ENCODE measurements at places on chromosomes 4 and X. TPM values are rescaled to one million over a fixed set of nuclear protein-coding genes. Genes with fewer than 3 reads are reported as not detected.

GRCh38 chr4:130705023-130705422 is 1609.1 kb downstream of the C4orf33 start:
- DNase-seq: no peak

- DNase-seq: no peak
Measured at GRCh38 chrX:77003956-77004355, 443.2 kb upstream of the FGF16 start.

DNA sequence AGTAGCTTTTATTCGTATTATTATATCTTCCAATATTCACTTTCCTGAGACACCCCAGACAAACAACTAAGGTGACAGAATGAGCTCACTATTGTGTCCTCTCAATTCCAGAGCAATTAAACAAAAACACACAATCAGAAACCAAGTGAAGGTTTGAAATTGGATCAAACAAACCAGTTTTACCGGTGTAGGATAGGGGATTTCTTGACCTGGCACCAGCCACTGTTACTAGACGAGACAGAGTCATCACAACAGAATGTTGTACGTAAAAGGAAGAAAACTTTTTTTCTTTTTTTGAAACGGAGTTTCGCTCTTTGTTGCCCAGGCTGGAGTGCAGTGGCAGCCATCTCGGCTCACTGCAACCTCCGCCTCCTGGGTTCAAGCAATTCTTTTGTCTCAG is 43.7 kb downstream of the LDOC1 start:
- DNase-seq: no peak

DNA sequence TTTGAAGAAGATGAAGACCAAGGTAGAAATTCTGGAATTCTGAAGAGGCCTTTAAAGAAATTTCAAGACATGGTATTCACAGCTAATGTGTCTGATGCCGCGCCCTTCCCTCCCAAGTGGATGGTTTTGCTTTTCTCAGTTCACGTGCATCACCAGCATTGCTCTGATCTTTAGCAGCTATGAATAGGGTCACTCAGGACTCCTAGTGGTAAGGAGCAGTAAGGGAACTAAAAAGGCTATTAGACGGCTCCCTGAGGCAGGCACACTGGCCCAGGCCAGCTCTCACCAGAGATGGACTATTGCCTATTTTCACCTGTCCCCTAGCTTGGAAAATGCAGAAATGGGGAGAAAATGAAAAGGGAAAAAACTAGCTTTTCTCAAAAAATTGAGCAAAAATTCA is 447.5 kb upstream of the RASGEF1B start:
- no peak for DNase-seq

DNA sequence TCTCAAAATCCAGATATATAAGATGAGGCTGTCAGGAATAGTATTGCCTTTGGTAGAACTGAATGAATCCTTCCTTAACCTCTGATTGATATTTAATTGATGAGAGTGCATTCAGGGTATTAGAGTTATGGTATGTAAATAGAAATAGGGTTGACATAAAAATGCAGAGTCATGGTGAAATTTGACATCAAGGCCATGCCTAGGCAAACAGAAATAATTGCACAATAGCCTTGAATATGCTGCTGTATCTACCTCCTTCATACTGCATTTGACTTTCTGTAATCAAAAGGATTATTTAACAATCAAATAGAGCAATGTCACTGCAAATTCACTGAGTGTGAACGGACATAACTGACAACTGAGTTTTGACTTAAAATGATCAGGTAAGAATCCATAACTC is 1316.3 kb downstream of the STIM2 start:
- no peak for DNase-seq

- no peak for DNase-seq
Measured at GRCh38 chrX:128599632-128600031, 547.4 kb upstream of the ACTRT1 start.

DNA sequence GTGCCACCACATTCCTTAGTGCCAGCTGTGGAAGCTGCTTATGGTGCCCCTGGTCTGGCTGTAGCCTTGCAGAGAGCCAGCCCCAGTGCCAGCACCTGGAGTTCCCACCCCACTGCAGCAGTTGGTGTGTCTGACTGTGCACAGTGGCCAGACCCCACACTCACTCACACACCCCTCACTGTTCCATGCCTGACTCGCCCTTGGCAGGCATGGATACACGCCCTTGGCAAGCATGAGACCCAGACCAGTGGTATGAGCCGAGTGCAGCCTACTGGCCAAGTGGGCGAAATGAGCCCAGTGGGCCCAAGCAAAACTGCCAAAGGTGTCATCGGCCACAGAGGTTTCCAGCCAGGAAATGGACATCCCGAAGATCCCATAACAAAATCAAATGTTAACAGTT is 27.4 kb downstream of the NAA11 start:
- DNase-seq: no peak

DNA sequence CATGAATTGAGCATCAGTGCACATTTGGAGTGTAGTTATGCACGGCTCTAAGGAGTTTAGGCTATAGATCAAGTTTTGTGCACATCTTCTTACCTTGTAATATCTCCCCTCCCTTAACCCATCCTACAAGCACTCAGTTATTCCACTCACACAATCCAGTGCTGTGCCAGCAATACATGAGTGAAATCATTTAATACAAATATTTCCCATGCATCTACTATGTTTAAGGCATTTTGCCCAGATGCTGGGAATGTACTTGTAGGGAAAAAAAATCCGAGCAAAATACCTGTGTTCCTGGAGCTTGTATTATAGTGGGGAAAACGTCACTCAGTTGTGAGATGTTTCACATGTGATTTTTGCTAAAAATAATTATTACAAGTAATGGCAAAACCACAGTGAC is 191.6 kb upstream of the LDB2 start:
- DNase-seq: no peak

DNA sequence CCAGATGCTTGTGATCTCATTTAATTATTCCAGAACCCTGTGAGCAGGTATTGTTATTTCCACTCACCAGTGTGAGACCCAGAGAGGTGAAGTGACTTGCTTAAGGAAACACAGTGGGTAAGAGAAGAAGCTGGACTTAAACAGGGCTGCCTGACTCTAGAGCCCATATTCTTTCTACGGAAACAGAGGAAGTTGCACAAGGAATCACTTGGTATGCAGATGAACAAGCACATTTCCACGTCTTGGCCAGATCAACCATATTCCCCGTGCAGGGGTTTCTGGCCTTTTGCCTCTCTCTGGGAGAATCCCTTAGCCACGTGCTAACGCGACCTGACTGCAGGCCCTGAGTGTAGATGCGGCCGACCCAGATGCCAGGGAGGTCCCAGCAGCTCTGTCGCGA is 195.5 kb upstream of the ATP6AP2 start:
- DNase-seq: no peak

DNA sequence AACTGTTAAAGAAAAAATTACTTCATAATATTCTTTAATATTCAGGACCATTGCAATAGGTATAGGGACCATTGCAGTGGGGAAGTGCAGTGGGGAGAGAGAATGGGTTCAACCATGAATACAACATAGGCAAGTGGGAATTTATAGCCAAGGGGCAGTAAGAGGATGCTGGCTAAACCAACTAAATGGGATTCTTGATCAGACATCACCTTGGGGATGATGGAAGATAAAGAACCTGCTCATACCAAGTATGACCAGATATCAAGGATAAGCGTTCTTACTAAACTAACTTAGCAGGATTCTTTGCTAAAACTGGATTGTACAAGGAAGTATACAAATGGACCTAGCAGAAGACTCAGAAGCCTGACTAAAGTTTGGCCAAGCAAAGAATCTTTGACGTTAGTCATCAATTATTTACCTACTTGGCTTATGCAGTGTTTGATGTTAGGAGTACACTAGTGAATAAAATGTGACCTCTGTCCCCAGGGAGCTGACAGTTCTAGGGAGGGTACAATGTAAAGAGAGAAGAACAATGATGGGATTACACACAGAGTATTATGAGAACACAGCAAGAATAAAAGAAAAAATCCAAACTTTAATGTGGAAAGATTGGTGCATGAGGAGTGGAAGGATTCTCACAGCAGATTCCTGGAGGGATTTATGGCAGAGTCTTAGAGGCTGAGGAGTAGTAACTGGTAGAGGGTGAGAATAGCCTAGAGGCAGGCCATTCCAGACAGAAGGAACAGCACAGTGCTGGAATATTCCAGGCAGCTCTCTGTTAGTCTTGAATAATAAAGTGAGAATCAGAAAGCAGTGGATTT is 54.7 kb upstream of the MYOZ2 start:
- no peak for DNase-seq

DNA sequence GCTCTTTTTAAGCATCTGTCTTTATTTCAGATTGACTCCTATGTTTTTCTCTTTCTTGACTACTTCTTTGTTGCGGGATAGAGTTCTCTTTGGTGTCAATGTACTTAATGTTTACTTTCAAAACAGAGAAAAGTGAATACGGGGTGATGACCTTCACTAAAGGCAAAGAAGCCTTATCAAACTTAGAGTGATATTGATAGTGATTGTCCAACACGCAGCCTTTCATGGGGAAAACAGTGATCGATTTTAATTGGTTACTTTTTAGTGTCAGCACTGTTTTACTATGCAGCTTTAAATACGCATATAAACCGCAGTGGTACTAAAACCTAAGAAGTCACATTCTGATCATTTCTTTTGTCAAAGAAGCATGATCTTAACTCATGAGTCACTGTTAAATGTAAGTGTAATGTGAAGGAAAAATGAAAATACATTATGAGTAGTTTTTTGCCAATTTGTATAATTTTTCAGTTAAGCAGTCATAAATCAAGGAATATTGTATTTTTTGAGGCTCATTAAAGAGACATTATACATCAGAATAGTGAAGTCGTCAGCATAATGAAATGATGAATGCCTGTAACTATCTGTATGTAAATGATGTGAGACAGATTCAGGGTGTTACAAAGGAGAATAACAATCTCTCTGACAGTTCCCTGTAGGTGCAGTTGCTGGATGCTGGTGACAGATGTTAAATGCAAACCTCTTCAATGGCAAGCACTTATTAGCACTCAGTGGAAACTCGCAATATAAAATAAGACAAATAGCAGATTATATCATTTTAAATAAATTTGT is 2082.8 kb upstream of the TENM3 start:
- no peak for DNase-seq

GRCh38 chr4:79611026-79611425 is 203.0 kb upstream of the GK2 start:
- no peak for DNase-seq

- peak; percentile 87 for DNase-seq
Measured at GRCh38 chr4:6720202-6720699, 4.3 kb downstream of the BLOC1S4 start.

DNA sequence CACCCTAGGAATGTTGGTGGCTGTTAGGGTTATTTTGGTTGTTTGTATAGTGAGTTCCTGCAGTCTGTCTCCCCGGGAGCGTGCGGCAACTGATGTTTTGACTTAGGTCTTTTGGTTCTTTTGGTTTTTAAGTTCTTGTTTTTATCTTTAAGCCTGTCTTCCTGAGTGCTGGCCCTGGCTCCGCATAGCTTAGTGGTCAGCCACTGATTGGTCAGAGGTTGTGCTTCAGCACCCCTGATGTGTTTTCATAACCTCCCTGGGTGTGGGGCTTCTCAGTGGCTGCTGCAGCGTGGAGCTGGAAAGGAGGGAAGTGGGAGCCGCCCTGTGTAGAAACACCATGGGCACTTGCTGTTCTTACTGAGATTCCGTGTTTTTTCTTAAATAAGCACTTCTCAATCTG is 5.1 kb downstream of the PIGG start:
- DNase-seq: no peak

DNA sequence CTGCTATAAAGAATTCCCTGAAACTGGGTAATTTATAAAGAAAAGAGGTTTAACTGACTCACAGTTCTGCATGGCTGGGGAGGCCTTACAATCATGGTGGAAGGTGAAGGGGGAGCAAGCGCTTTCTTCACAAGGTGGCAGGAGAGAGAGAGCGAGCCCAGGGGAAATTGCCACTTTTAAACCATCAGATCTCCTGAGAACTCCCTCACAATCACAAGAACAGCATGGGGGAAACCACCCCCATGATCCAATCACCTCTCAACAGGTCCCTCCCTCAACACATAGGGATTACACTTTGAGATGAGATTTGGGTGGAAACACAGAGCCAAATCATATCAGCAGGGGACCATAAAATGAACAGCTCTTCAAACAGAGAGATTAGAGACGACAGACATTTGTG is 198.6 kb downstream of the MAGEB5 start:
- no peak for DNase-seq

DNA sequence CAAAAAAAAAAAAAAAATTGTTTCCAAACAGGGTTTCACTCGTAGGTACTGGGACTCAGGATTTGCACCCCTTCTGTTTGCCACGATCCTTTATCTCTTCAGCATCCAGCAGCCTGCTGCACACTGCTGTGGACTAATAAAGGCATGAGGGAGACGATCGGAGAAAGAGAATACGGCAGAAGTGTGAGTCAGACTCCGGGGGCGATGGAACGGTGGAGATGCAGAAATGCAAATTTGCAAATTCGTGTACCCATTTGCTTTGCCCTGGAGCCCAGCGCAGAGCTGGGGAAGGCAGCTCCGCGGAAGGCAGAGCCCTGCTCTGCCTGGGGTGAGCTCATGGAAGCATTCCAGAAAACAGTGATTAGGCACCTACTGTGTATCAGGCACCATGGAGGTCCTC is 270.3 kb downstream of the ASMT start:
- no peak for DNase-seq

- DNase-seq: no peak
Measured at GRCh38 chr4:1357356-1358248, 10.6 kb downstream of the UVSSA start.

DNA sequence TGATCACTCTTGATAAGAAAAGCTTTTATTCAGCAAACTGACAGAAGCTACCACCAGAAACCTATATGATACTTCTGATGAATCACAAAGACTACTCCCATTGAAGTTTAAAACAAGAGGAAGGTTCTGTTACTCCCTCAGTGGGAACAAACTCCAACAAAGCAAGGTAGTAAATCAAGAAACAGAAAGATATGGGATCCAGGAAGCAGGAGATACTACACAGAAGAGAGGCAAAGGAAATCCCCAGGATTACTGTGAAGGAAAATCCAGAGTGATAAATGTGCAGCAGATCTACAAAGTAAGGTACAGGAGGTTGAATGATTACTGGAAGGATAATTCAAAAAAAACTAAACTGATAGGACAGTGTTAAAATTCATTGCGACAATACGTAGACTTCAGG is 222.4 kb downstream of the HHIP start:
- no peak for DNase-seq

Gene CXCL1
- 31.3 TPM for total RNA-seq

Gene DRD5
- not detected for total RNA-seq

Gene MAMLD1
- total RNA-seq: 2.3 TPM

Gene ZNF157
- 0.29 TPM for total RNA-seq

Gene ADH1A
- total RNA-seq: 2.3 TPM

Gene GAGE1
- total RNA-seq: not detected
